ENCODE measurements at places on chromosomes 11 and 22.

GRCh38 chr11:86916330-86916729, 38.9 kb downstream of the FZD4 start:
- DNase-seq = no peak

DNA sequence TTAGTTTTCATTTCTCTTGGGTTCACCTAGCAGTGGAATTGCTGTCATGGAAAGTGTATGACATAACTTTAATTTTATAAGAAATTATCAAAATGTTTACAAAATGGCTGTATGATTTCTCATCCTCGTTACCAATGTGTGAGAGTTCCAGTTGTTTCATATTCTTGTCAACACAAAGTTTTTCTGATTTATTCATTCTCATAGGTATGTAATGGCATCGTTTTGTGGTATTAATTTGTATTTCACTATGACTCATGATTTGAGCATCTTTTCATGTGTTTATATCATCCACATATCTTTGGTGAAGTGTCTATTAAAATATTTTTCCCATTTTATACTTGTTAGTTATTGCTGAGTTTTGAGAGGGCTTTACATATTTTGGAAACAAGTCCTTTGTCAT, 5.5 kb downstream of the FAM111B start:
- DNase-seq = no peak

- no peak for DNase-seq
Observed at GRCh38 chr22:39589875-39590274, 19.3 kb downstream of the CACNA1I start.

DNA sequence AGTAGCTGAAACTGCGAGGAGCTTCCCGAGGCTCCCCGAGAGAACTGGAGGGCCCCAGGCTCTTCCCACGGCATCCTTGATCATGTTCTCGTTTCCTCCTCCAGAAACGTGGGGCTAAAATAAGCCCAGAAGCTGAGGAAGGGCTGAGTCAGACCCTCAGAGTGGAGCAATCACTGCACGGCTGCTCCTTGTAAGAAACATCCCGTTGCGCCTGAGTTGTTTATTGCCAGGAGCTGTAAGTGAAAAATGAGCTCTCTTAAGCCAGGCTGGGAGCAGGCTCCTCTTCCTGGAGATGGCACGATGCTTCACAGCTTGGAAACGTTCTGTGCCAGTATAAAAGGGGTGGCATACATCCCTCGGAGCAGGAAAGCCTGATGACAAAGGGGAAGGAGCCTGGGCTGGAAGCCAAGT, 47.3 kb upstream of the SYN3 start:
- DNase-seq = no peak

DNA sequence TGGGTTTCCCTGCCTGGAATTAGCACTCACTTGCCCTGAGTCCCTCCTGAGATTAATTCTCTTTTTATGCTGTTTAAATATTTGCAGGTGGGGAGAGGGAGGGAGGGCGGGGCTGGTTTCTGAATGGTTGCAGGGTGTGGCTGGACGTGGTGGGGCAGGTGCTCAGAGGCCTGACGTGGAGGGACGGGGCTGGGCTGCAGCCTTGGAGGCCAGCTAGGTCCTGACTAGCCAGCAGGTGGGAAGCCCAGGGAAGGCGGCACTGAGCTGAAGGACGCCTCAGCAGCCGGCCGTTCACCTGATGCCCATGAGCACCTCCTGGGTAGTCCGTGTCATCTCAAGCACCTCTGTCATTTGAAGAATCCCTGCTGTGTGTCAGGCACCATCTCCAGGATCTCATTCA, 21.3 kb downstream of the SGSM1 start:
- no peak for DNase-seq

GRCh38 chr11:127358160-127358559, 357.6 kb upstream of the KIRREL3 start:
- no peak for DNase-seq
